ENCODE measurements at places on chromosomes 12 and 14.

DNA sequence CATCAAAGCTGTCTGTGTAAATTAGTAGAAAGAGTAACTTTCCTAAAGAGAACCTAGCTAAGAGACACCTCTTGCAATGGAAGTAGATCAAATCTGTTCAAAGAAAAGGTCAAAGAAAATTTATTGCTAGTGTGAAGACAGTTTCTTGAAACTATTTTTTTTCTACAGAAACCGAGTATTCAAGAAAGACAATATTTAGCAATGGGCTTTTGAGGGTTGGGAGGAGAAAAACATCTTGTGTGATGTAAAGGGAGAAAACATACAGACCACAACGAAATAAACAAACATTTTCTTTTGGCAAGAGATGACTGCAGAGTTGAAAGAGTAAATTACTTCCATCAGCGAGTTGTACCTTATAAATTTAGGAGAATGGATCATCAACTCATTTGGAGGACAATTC is 24.4 kb downstream of the NKX2-1 start:
- DNase-seq, result no peak

DNA sequence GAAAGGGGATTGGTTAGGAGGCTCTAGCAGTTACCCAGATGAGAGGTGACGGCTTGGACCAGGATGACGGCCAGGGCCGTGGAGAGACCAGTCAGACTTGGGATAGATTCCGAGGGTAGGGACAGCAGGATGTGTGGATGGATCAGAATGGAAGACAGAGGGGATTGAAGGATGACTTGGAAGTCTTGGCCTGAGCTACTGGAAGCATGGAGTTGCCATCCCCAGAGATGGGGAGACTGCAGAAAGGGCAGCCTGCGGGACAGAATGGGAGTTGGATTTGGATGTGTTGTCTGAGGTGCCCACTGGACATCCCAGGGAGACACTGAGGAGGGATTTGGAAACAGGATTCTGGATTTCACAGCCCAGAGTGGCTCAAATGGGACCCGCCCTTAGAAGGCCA is 102.3 kb downstream of the CALM1 start:
- peak; percentile 5 for DNase-seq

DNA sequence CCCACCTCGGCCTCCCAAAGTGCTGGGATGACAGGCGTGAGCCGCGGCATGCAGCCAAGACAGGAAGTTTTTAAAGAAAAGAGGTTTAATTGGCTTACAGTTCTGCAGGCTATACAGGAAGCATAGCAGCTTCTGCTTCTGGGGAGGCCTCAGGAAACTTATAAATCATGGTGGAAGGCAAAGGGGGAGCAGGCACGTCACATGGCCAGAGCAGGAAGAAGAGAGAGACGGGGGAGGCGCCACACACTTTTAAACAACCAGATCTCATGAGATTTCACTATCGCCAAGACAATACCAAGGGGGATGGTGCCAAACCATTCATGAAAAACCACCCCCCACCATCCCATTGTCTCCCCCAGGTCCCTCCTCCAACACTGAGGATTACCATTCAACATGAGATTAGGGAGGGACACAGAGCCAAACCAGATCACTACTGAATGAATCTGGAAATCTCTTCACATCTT is 14.1 kb downstream of the CCDC63 start:
- no peak for DNase-seq

GRCh38 chr12:109621211-109621694 is 47.7 kb downstream of the MVK start:
- DNase-seq, result no peak

GRCh38 chr12:55742719-55743405 is at the start of gene GDF11:
Gene GDF11, plus strand, starts transcription at chr12:55743122. Its CDS starts 195 bp downstream, at chr12:55743317.
- DNase-seq, result peak; percentile 91

DNA sequence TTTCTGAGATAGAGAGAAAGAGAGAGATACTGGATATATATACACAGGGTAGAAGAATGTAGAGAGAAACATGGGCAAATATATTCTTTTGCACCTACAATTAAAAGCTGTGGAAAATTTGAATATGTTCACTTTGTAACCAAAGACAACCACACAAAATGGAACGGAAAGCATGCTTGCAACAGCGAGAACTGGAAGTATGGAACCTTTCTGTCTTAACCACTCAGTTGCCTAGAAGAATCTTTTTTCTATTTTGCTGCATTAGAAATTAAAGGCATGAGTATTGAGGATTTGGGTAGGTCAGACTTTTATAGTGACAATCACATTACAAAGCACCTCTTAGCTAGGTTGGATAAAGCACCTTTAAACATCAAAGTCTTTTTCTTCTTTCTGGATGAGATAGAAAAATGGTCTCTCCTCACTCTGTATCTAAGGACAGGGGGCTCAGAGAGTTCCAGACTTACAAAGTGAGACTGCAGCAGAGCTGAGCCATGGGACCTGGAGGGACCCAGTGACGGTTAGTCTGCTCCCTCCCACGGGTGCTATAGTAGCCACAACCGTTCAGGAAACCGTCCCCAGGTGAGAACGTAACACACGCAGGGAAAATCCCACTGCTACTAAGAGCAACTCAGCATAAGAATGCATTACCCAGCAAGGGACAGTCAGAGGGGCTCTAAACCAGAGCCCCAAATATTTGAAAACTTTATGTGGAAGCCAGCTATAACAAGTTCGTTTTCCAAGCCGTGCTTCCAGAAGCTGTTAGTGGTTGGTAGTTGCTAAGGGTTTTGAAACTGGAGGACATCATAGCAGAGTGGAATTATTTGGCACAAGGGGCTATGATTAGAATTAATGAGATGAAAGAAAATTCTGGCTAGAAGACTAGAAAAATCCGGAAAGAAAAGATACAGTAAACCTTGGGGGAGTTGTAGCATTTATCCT is 97.1 kb downstream of the DAD1 start:
- no peak for DNase-seq

DNA sequence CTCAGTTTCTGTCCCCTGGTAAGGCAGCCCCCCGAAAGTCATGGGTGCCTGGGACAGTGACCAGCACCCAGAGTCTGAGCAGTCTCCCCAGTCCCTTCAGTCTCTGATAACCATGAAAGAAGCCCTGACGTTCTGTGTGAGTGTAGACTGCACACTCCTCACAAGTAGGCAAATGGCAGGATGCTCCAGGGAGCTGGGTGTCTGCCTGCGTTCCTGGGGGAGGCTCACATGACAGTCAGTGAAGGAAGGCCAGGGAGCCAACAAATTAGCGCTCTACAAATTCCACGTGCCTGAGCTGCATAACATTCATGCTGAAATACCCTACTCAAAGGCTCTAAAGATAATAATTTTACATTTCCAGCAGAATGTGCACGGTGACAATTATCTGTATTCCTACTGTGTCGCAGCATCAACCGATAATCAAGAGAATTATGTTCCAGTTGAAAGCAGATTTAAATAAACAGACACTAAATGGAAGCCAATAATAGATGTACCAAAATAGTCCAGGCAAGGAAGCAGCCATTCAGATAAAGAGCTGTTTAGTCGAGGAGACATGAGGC is 56.3 kb downstream of the ASCL1 start:
- DNase-seq, result no peak

- DNase-seq, result no peak
These were observed 172.7 kb downstream of the ETNK1 start for GRCh38 chr12:22797701-22798100.

GRCh38 chr12:109545826-109546225 is 27.5 kb downstream of the MMAB start:
- no peak for DNase-seq

DNA sequence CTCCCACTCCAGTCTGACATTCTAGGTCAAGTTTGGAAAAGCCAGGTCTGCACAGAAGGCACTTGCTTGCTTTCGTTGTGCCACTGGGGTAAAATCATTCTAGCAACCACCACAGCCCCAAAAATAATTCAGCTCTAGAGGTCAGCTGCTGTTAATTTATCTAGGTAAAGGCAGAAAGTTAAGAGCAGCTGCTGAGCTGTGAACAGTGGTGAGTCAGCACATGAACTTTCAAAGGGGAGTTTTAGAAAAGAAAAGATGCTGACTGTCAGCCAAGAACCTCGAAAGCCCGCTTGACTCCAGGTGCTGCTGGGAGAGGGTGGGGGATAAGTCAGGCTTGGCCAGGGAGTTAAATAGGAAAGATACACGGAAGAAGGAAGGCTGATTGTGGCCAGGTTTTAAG is 12.7 kb downstream of the CCDC197 start:
- no peak for DNase-seq

Measured in SK-N-SH (cell line).